SJCRH30 (cell line): ENCODE measurements at places on chromosomes 5 and 9. TPM values are rescaled to one million over a fixed set of nuclear protein-coding genes. Genes with fewer than 3 reads are reported as not detected.
A peak's percentile ranks its signal among the peaks of the same experiment; 100 is the strongest.

The SLC9A3 gene
- 2.4 and 2.5 TPM in 2 replicates for total RNA-seq

The SPTLC1 gene
- total RNA-seq: 112 and 121 TPM in 2 replicates

The CATSPER3 gene
- not detected in 2 replicates for total RNA-seq

GRCh38 chr9:134390947-134391318 lies 64.7 kb downstream of the RXRA start:
- DNase-seq: no peak
- H3K4me1 ChIP-seq: 0 out of 2 replicates have a peak, but pooled peaks cover 3% of the 10 kb centered on the region
- H3K4me3 ChIP-seq: no peak overlapping the region
- no peaks in the 10 kb centered on the region for H3K27me3 ChIP-seq

- no peak for DNase-seq
- no peak overlapping the region for H3K27ac ChIP-seq
- H3K36me3 ChIP-seq: peaks cover 3% of the 10 kb centered on the region; the same call in 1 of the 2 replicates
- H3K4me1 ChIP-seq: peaks cover 6% of the 10 kb centered on the region; the same call in 1 of the 2 replicates
These were observed 119.3 kb downstream of the GALNT10 start for GRCh38 chr5:154309805-154310204.

DNA sequence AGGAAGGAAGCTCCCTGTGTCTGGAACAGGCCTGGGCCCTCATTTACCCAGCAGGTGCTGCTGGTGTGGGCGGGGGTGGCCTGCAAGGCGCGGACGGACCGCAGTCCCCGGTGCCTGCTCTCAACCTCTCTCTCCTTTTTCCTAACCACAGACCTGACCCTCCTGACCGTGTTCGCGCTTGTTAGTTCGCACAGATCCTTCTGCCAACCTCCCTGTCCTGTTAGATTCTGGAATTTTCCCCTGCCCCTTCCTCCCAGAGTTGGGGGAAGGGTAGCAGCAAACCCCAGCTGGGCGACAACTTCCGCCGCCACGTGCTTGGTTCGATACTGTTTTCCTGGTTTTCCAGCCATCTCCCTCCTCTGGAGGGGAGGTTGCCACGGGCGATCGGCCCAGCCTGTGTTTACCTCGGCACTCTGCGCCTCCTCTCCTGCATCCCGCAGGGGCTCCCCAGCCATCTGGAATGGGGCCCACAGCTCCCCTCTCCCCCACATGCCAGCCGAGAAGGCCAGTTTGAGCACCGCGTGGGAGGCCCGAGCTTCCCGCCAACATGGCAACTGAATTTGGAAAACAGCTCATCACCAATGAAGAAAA lies 70.8 kb upstream of the UNC5A start:
- H3K27ac ChIP-seq: no peak overlapping the region
- H3K36me3 ChIP-seq: no peaks in the 10 kb centered on the region
- DNase-seq: no peak
- no peak overlapping the region for H3K4me3 ChIP-seq

GRCh38 chr5:111530298-111530740 lies 18.0 kb upstream of the STARD4 start:
- H3K27ac ChIP-seq: peak overlapping the region; percentile 31
- DNase-seq: peak; percentile 64
- H3K27me3 ChIP-seq: no peaks in the 10 kb centered on the region
- peak overlapping the region; percentile 26 for H3K4me3 ChIP-seq

DNA sequence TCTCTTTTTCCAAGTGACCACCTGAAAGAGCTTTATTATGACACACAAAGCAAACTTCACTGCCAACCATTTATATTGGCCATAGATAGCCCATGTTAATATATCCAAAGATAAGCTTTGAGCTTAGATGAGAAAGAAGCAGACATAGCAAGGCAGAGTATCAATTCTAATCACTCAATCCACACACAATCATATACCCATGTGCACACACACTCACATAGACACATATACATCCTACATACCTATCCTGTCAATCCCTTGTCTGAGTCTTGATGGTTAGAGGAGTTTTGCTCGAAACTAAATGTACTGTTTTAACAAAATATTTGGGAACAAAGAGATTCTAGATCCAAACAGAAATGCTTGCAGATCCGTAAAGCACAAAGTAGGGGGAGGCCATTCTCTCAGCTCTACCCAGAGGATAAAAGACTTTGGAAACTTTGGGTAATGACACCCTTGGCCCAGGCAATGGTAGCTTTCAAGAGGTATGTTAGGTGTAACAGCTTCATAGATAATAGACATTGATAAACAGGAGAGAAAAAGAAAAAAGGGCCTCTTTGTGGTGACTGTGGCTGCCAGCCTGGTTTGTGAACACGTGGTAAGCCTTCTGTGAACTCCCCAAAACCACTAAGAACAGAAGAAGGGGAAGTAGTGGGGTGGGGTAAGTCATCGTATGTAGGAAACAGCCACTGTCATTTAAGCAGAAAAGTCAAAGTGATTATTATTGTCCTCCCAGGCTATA lies 121.6 kb downstream of the TLR4 start:
- no peak overlapping the region for H3K27ac ChIP-seq
- H3K4me1 ChIP-seq: no peaks in the 10 kb centered on the region
- H3K4me3 ChIP-seq: no peak overlapping the region
- peaks cover 7% of the 10 kb centered on the region; the same call in 1 of the 2 replicates for H3K27me3 ChIP-seq

GRCh38 chr5:103271570-103272289 lies 13.2 kb downstream of the MACIR start:
- no peaks in the 10 kb centered on the region for H3K4me1 ChIP-seq
- H3K4me3 ChIP-seq: no peak overlapping the region
- no peak for DNase-seq

- H3K27me3 ChIP-seq: no peaks in the 10 kb centered on the region
- no peak for DNase-seq
- peak overlapping the region; percentile 57 for H3K4me3 ChIP-seq
- peaks cover 8% of the 10 kb centered on the region for H3K36me3 ChIP-seq
- peaks cover 25% of the 10 kb centered on the region for H3K4me1 ChIP-seq
These were observed 2.6 kb upstream of the PBX3 start for GRCh38 chr9:125744616-125745015.

GRCh38 chr5:144130306-144130705 lies 40.2 kb downstream of the YIPF5 start:
- no peak overlapping the region for H3K27ac ChIP-seq
- no peak overlapping the region for H3K4me3 ChIP-seq
- H3K27me3 ChIP-seq: no peaks in the 10 kb centered on the region
- no peaks in the 10 kb centered on the region for H3K4me1 ChIP-seq
- DNase-seq: no peak

- H3K4me3 ChIP-seq: no peak overlapping the region
- DNase-seq: peak; percentile 43
- H3K4me1 ChIP-seq: no peaks in the 10 kb centered on the region
- no peak overlapping the region for H3K27ac ChIP-seq
These were observed 72.7 kb downstream of the NTNG2 start for GRCh38 chr9:132234535-132234934.

DNA sequence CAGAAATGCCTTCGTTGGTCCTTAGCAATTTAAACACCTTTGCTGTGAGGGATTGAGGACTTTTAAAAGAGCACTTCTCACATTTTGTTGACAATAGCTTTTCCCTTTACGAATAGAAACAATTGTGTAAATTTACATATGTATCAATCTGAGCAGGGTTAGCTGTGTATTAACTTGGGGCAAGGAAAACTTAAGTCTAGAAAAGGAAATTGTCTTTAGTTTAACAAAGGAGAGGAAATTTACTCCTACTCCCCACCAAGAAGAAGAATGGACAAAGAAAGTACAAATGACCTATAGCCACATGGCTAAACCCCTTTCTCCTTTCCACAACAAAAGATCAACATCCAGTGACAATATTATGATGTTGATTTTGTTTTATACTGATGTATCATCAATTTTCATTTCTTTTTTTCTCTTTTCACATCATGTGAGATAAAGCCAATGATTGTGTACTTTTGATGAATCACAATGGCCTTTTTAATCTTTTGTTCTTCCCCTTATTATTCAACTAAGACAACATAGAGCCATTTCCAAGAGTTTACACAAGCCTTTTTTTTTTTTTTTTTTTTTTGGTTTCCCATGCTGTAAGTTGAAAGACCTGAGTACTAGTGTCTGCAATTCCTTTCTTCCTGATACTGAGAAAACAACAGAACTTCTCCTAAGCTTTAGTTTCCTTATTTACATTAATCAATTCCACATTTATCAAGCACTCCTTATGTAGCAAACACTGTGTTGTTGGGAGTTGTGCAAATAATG lies 19.0 kb downstream of the FOXB2 start:
- no peaks in the 10 kb centered on the region for H3K4me1 ChIP-seq
- H3K27ac ChIP-seq: no peak overlapping the region
- H3K27me3 ChIP-seq: no peaks in the 10 kb centered on the region; the same call in 1 of the 2 replicates
- H3K36me3 ChIP-seq: no peaks in the 10 kb centered on the region
- DNase-seq: no peak
- no peak overlapping the region for H3K4me3 ChIP-seq
